ENCODE measurements at places on chromosomes 3 and 15. TPM values are rescaled to one million over a fixed set of nuclear protein-coding genes. Genes with fewer than 3 reads are reported as not detected.

The BNIP2 gene
- 63.4 TPM for total RNA-seq

The CTXN2 gene
- not detected for total RNA-seq

The SYNPR gene
- not detected for total RNA-seq

The CYP19A1 gene
- total RNA-seq = not detected

The PAQR5 gene
- total RNA-seq = 16.5 TPM

The EPHB1 gene
- total RNA-seq = 0.92 TPM

The MYH15 gene
- 2.8 TPM for total RNA-seq

The CRTAP gene
- total RNA-seq = 184 TPM

The COL6A6 gene
- not detected for total RNA-seq

- H3K27me3 ChIP-seq = no peaks in the 10 kb centered on the region
- no peak for DNase-seq
- no peak overlapping the region for H3K27ac ChIP-seq
- no peaks in the 10 kb centered on the region for H3K36me3 ChIP-seq
Measured at GRCh38 chr3:46481636-46482035, 16.1 kb upstream of the RTP3 start.

DNA sequence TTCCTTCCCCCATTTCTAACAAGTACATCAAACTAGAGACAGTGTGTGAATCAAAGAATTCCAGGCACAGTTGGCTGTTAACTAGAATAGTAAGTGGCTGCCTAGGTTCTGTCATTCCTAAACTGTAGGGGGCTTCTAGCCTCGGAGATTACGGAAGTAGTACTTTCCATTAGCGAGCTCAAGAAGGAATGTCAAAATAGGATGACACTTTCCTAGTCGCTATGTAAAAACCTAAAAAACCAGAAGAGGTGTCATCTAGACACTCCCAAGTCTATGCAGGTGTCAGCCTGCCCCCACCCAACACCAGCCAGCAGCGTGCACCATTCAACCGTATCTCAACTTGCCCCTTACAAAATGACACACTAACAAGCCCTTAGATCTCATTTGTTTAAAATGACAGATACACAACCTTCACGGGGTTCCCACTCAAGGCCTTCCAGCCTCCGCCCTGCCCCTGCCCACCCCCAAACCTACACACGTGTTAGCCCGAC is 874 bp downstream of the INO80 start:
- no peaks in the 10 kb centered on the region for H3K27me3 ChIP-seq
- peak; percentile 47 for DNase-seq
- peak overlapping the region; percentile 89 for H3K4me3 ChIP-seq
- H3K36me3 ChIP-seq = peaks cover 13% of the 10 kb centered on the region
- H3K27ac ChIP-seq = peak overlapping the region; percentile 93

- H3K4me1 ChIP-seq = no peaks in the 10 kb centered on the region
- H3K27ac ChIP-seq = no peak overlapping the region
- H3K4me3 ChIP-seq = no peak overlapping the region
- no peaks in the 10 kb centered on the region for H3K36me3 ChIP-seq
Measured at GRCh38 chr3:18946524-18946923, 201.8 kb upstream of the KCNH8 start.

GRCh38 chr3:149356630-149357029 is 20.8 kb downstream of the TM4SF1 start:
- no peak overlapping the region for H3K4me3 ChIP-seq
- H3K27ac ChIP-seq = no peak overlapping the region
- H3K27me3 ChIP-seq = no peaks in the 10 kb centered on the region
- peaks cover 16% of the 10 kb centered on the region for H3K4me1 ChIP-seq
- DNase-seq = no peak

DNA sequence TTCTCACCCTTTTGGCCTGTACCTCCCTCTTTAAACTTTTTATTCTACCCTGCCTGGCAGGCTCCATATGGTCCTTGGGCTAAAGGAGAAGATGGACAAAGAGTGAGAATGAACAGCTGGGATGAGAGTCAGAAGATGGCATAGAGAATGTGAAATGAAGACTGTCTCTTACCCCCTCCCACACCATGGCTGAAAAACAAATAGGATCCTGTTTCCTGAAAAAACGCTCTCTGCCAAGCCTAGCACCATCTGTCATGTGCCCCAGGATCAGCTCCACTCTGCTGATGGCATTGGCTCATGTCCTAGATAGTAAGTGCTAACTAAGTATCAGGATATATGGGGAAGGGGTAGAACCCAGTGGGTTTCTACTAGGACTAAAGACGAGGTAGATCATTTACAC is 238.6 kb downstream of the MEX3B start:
- no peaks in the 10 kb centered on the region for H3K4me1 ChIP-seq
- H3K4me3 ChIP-seq = no peak overlapping the region
- H3K27ac ChIP-seq = no peak overlapping the region
- peaks cover 10% of the 10 kb centered on the region for H3K27me3 ChIP-seq
- DNase-seq = no peak
- no peaks in the 10 kb centered on the region for H3K36me3 ChIP-seq

DNA sequence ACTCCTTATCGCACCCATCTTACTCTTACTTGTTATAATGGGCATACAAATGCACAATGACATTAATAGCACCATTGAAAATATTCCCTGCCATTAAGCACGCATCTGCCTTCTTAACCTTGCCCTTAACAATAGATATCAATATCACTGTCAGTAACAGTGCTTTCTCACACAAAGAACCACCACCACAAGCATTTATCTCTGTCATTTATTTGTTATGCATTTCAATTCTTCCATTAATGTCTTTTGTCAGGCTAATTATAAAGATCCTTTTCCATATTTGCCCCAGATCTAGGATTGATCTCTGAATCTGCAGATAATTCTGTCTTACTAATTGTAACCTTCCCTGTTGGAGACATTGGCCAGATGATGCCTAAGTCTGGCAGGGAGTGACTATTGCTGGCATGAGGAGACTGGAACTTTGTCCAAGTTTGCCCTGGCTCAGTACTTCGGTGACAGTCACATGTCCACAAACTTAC is 419.6 kb upstream of the TGFBR2 start:
- no peaks in the 10 kb centered on the region for H3K36me3 ChIP-seq
- H3K4me3 ChIP-seq = no peak overlapping the region
- H3K27me3 ChIP-seq = no peaks in the 10 kb centered on the region
- H3K27ac ChIP-seq = no peak overlapping the region

DNA sequence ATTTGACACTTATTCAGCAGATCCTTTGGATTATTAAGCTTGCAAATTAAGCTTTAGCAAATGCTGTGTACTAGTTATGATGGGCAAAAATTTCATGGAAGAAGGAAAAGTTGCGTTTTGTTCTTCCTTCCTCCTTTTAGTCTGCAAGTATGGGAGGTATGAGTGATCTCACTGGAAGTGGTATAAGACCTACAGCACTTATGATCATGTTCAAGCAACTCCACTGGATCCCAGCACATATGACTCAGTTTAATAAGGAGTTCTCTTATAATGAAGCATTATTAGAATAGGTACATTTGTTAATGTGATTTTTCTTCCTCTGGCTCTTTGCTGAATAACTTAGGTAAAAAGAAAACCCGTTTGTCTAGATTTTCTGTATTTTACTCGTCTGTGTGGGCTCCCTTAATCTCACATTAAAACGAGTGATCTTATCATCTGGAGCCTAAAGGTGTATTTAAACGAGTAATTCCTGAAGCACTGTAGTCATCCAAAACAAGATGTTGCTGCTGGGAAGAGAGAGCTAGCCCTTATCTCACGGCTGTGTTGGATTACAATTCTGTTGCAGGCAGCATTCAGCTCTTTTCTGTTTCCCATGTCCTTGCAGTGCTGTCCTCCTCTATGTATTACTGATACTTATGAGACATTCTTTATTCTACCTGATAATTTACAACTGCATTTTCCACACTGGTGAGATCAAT is 264.9 kb downstream of the GBE1 start:
- no peaks in the 10 kb centered on the region for H3K27me3 ChIP-seq
- H3K27ac ChIP-seq = no peak overlapping the region
- H3K4me1 ChIP-seq = no peaks in the 10 kb centered on the region
- no peaks in the 10 kb centered on the region for H3K36me3 ChIP-seq
- DNase-seq = peak; percentile 18

DNA sequence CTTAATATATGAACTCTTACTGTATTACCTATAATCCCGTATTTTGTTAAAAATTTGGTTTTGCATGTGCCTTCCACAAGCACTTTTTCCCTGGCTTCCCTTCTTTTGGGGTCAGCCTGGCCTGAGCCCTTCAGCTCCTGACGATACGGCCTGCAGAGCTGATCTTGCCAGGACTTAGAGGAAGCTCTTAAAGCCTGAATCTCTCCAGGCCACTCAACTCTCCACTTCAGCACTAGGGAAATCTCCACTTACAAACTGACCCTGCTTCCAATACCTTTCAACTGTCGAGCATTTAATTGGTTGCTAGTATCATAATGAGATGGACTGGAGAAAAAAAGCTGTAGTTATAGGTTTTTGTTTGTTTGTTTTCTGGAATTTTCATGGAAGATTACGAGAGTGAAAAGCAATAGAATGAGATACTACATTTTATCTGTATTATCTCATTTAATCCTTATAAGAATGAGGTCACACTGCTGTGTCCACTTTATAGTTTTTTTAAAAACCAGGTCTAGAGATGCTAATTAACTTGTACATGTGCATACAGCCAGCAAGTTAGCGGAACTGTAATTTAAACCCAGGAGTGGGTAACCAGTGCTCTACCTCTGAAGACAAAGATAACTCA is 54.8 kb downstream of the ZBTB38 start:
- H3K4me1 ChIP-seq = peaks cover 14% of the 10 kb centered on the region
- no peak overlapping the region for H3K4me3 ChIP-seq
- H3K36me3 ChIP-seq = no peaks in the 10 kb centered on the region
- DNase-seq = no peak

DNA sequence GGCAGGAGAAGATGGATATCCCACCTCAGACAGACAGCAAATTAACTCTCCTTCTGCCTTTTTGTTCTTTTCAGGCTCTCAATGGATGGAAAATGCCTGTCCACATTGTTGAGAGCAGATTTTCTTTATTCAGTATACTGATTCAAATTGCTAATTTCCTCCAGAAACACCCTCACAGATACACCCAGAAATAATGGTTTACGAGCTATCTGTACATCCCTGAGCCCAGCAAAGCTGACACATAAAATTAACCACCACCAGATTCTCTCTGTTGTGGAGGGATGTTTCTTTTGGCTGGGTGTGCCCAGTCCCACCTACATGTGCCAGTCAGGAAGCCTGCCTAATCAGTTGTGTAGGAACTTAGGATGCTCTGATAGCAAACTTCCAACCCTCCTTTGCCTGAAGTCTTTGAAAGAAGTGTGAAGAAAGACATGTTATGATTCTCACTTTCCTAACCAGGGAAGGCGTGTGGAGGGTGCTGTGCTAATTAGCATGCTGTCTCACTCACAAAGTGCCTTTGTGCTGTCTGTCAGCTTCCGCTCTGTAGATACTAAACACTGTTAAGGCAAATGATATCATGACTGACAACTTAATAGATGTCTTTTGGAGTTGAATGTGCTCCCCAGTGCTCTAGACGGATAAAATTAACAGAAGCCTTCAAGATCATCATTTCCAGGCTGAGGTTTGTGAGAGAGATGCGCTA is 208.5 kb downstream of the CLSTN2 start:
- no peaks in the 10 kb centered on the region for H3K4me1 ChIP-seq
- H3K27me3 ChIP-seq = no peaks in the 10 kb centered on the region
- no peak for DNase-seq
- H3K4me3 ChIP-seq = no peak overlapping the region

GRCh38 chr3:123194552-123194951 is 7.2 kb upstream of the SEC22A start:
- H3K27me3 ChIP-seq = no peaks in the 10 kb centered on the region
- no peak overlapping the region for H3K27ac ChIP-seq
- H3K4me1 ChIP-seq = no peaks in the 10 kb centered on the region
- no peak for DNase-seq
- no peak overlapping the region for H3K4me3 ChIP-seq

DNA sequence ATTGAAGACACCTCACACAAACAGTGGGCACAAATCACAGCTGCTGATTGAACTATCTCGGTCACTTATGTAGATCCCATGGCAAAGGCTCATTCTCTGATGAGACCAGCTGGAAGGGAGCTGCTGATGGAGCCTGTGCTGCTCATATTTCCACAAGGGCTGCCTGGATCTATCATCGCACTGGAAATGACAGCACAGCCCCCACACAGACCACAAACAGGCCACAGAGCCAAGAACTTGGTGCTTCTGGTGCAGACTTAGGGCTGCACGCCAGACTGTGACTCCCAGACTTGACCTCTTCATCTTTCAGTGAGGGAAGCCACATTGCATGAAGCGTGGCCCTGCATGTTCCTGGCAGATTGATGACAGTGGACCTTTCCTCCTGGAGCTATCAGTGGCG is 197.6 kb downstream of the MINAR1 start:
- no peaks in the 10 kb centered on the region for H3K36me3 ChIP-seq
- peaks cover 36% of the 10 kb centered on the region for H3K27me3 ChIP-seq
- H3K4me3 ChIP-seq = no peak overlapping the region
- H3K4me1 ChIP-seq = no peaks in the 10 kb centered on the region
- no peak overlapping the region for H3K27ac ChIP-seq
- no peak for DNase-seq

DNA sequence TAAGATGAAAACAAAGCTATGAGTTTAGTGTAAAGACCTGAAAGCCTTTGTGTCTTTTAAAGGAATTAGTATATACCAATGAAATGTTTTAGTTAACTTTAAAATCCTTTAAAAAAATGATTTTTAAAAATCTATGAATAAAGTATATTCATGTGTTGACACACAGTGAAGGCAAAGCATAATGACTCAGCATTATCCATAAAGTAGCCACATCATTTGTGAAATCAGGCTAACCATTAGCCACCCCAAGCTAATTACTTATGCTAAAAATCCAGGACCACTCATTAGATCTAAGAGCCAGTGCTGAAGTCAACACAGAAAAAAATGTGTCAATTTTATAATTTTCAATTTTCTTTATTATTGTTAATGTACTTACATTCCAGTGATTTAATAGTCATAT is 310.2 kb downstream of the TBC1D5 start:
- no peaks in the 10 kb centered on the region for H3K36me3 ChIP-seq
- H3K27me3 ChIP-seq = no peaks in the 10 kb centered on the region
- DNase-seq = peak; percentile 36
- H3K4me3 ChIP-seq = no peak overlapping the region
- H3K4me1 ChIP-seq = peaks cover 12% of the 10 kb centered on the region
- peak overlapping the region; percentile 21 for H3K27ac ChIP-seq

- no peaks in the 10 kb centered on the region for H3K36me3 ChIP-seq
- H3K4me1 ChIP-seq = peaks cover 23% of the 10 kb centered on the region
- H3K4me3 ChIP-seq = no peak overlapping the region
- peak overlapping the region; percentile 84 for H3K27ac ChIP-seq
- H3K27me3 ChIP-seq = no peaks in the 10 kb centered on the region
Measured at GRCh38 chr15:41546851-41547786, 3.1 kb upstream of the RPAP1 start.

GRCh38 chr3:156808025-156808424 is 18.1 kb upstream of the LEKR1 start:
- no peaks in the 10 kb centered on the region for H3K36me3 ChIP-seq
- H3K4me3 ChIP-seq = no peak overlapping the region
- no peaks in the 10 kb centered on the region for H3K27me3 ChIP-seq
- H3K4me1 ChIP-seq = peaks cover 21% of the 10 kb centered on the region

- H3K4me3 ChIP-seq = no peak overlapping the region
- no peaks in the 10 kb centered on the region for H3K27me3 ChIP-seq
- H3K36me3 ChIP-seq = no peaks in the 10 kb centered on the region
- no peak for DNase-seq
Measured at GRCh38 chr3:3798631-3799113, 559 bp upstream of the LRRN1 start.

- no peak overlapping the region for H3K4me3 ChIP-seq
- H3K4me1 ChIP-seq = peaks cover 21% of the 10 kb centered on the region
- H3K27me3 ChIP-seq = no peaks in the 10 kb centered on the region
- H3K27ac ChIP-seq = no peak overlapping the region
- DNase-seq = no peak
Measured at GRCh38 chr3:46660543-46661523, 32.6 kb downstream of the ALS2CL start.

- H3K4me3 ChIP-seq = no peak overlapping the region
- peaks cover 5% of the 10 kb centered on the region for H3K27me3 ChIP-seq
- no peaks in the 10 kb centered on the region for H3K4me1 ChIP-seq
Measured at GRCh38 chr15:93454788-93455187, 365.8 kb upstream of the RGMA start.
